ENCODE measurements at places on chromosomes 4 and X. TPM values are rescaled to one million over a fixed set of nuclear protein-coding genes. Genes with fewer than 3 reads are reported as not detected.

The CXCL11 gene
- 0.30 TPM for total RNA-seq

The PAGE2 gene
- total RNA-seq: not detected

The AMBN gene
- total RNA-seq: not detected

The PLCXD1 gene
- total RNA-seq: 43.1 TPM

The GRIA3 gene
- not detected for total RNA-seq

The CYLC1 gene
- total RNA-seq: not detected

The ACE2 gene
- total RNA-seq: not detected

The MTTP gene
- total RNA-seq: 0.47 TPM

The JAKMIP1 gene
- 1.0 TPM for total RNA-seq

The SYNPO2 gene
- total RNA-seq: 0.33 TPM

The ARAP2 gene
- total RNA-seq: 27.0 TPM

The NSUN7 gene
- total RNA-seq: 0.19 TPM

The SLC25A6 gene
- total RNA-seq: 372 TPM

The SASH3 gene
- 123 TPM for total RNA-seq

The CSN3 gene
- not detected for total RNA-seq

The BEX3 gene
- total RNA-seq: 31.4 TPM

The ARX gene
- total RNA-seq: not detected

The BTC gene
- total RNA-seq: not detected

The SULT1B1 gene
- 0.80 TPM for total RNA-seq

The HNRNPDL gene
- 465 TPM for total RNA-seq

The CDK16 gene
- 51.3 TPM for total RNA-seq

The CLTRN gene
- 0.52 TPM for total RNA-seq

The FGD1 gene
- total RNA-seq: 0.10 TPM

The ARHGAP36 gene
- total RNA-seq: not detected

The HPSE gene
- 7.8 TPM for total RNA-seq

The USP53 gene
- total RNA-seq: 12.6 TPM

The USP51 gene
- 2.0 TPM for total RNA-seq

The SRPX2 gene
- total RNA-seq: not detected
